GM12878 (cell line): ENCODE measurements at places on chromosomes 1 and 21. TPM values are rescaled to one million over a fixed set of nuclear protein-coding genes. Genes with fewer than 3 reads are reported as not detected.

Gene RNU1-4
- total RNA-seq, result 2,403 and 2,678 TPM in 2 replicates

Gene TMPRSS3
- total RNA-seq, result 0.90 and 1.2 TPM in 2 replicates

Gene SMIM1
- total RNA-seq, result 0.53 TPM in 1 of 2 replicates, not detected in the other

Gene SLC1A7
- total RNA-seq, result not detected in 2 replicates

- no peak overlapping the region for H3K27ac ChIP-seq
- H3K27me3 ChIP-seq, result no peaks in the 10 kb centered on the region
- H3K4me1 ChIP-seq, result no peaks in the 10 kb centered on the region
- H3K36me3 ChIP-seq, result no peaks in the 10 kb centered on the region
- no peak overlapping the region for H3K4me3 ChIP-seq
- no peak for DNase-seq
These were observed 36.7 kb downstream of the ATP2B4 start for GRCh38 chr1:203663294-203663693.

DNA sequence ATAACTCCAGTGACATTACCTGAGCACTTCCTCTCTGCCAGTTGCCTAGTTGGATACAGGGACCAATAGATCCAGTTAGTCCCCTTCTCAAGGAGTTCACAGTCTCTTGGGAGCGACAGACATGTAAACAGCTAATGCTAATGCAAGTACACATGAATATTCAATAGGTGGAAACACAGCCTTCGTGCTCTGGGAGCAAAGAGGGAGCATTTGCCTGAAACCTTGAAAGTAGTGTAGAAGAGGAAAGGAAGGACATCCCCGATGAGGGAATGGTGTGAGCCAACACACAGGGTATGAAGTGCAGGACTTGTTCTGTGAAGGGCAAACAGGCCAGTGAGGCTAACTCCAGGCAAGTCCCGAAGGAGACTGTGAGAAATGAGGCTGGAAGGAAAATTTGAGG is 3.8 kb upstream of the TMEM222 start:
- H3K4me3 ChIP-seq, result no peak overlapping the region
- H3K4me1 ChIP-seq, result no peaks in the 10 kb centered on the region
- DNase-seq, result no peak
- no peaks in the 10 kb centered on the region; the same call in 1 of the 2 replicates for H3K27me3 ChIP-seq
- no peaks in the 10 kb centered on the region for H3K36me3 ChIP-seq

DNA sequence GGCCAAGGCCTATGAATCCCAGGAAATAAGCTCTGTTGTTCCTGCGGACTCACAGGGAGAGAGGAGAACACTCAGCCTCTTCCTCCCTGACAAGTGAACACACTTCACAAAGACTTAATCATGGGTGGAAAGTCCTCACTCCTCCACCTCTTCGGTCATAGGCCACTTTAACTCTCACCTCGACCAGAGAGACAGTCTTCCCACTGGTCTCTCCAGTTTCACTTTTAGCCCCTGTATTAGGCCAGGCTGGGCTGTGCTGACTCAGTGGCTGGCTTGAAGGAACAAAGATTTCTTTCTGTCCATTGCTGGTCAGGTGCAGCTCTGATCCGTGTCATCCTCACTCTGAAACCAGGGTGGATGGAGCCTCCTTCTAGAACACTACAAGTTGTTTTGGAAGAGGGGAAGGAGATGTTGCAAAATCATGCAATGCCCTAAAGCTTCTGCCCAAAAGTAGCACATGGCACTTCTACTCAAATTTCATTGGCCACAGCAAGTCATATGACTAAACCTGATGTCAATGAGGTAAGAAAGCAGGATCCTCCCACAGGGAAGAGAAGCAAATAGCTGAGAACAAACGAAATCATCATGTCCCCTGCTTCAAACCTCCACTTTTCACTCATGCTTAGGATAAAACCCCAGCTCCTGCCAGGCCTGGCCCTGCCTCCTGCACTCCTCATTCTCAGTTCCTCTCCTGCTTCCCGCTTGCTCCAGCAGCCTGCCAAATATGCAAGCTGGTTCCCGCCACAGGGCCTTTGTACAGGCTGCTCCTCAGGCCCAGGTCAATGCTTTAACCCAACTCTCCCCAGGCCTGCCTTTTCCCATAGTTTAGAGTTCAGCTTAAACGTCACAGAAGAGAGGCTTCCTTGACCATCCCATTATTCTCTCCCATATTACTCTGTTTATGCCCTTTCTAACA is 150.5 kb upstream of the RUNX3 start:
- H3K27me3 ChIP-seq, result no peaks in the 10 kb centered on the region
- DNase-seq, result no peak
- H3K36me3 ChIP-seq, result no peaks in the 10 kb centered on the region

GRCh38 chr1:196773713-196774112 is 927 bp upstream of the CFHR3 start:
- no peak for DNase-seq
- no peak overlapping the region for H3K4me3 ChIP-seq

- no peak overlapping the region for H3K27ac ChIP-seq
- no peaks in the 10 kb centered on the region for H3K27me3 ChIP-seq
- no peak for DNase-seq
- no peak overlapping the region for H3K4me3 ChIP-seq
- H3K4me1 ChIP-seq, result no peaks in the 10 kb centered on the region
These were observed 88.2 kb downstream of the IARS2 start for GRCh38 chr1:220182111-220182510.

DNA sequence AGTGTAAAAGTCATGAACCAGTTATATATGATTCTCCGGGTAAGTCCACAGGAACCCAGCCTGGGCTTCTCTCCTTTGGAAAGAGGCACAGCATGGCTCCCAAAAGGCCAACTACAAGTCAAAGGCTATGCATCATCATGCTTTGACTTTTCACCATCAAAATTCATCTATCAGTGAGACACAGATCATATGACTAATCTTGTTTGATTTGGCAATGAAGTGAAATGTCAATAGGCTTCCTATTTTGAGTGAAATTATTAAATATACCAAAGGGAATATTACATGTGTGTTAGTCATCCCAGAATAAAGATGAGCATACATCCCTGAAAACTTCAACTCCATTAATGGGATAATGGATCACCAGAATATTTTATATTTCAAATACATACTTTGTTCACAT is 83.5 kb upstream of the ADGRL2 start:
- H3K4me3 ChIP-seq, result no peak overlapping the region
- no peak overlapping the region for H3K27ac ChIP-seq
- H3K36me3 ChIP-seq, result no peaks in the 10 kb centered on the region
- DNase-seq, result no peak
- H3K27me3 ChIP-seq, result no peaks in the 10 kb centered on the region

- no peak overlapping the region for H3K4me3 ChIP-seq
- no peak overlapping the region for H3K27ac ChIP-seq
- peaks cover 2% of the 10 kb centered on the region for H3K36me3 ChIP-seq
These were observed 37.1 kb downstream of the TMED5 start for GRCh38 chr1:93143136-93143535.

- H3K4me3 ChIP-seq, result no peak overlapping the region
- H3K4me1 ChIP-seq, result no peaks in the 10 kb centered on the region
- no peak overlapping the region for H3K27ac ChIP-seq
- DNase-seq, result no peak
- no peaks in the 10 kb centered on the region for H3K36me3 ChIP-seq
These were observed 982 bp upstream of the IL24 start for GRCh38 chr1:206896261-206896660.

DNA sequence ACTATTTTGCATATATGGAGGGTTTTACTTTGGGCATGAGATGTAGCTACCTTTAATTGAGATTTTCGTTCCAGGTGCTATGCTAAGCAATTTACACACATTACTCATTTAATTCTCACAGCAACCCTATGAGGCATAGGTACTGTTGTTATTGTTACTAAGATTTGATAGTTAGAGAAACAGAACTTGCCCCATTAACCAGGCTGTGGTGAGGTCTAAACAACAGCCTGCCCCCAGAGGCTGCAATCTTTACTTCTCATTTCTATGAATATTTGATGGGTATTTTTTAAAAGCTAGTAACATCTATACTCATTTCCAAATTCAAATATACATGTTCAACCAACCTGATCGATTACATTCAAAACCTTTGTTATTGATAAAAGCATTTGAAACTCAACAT is 155.6 kb downstream of the GALNT2 start:
- H3K4me1 ChIP-seq, result no peaks in the 10 kb centered on the region
- no peak overlapping the region for H3K4me3 ChIP-seq
- DNase-seq, result no peak
- H3K27me3 ChIP-seq, result no peaks in the 10 kb centered on the region
- H3K27ac ChIP-seq, result no peak overlapping the region

GRCh38 chr1:31376375-31377134 is 3.7 kb upstream of the FABP3 start:
- no peak for DNase-seq
- H3K27ac ChIP-seq, result no peak overlapping the region
- no peak overlapping the region for H3K4me3 ChIP-seq
- H3K27me3 ChIP-seq, result no peaks in the 10 kb centered on the region

- peaks cover 23% of the 10 kb centered on the region for H3K36me3 ChIP-seq
- DNase-seq, result no peak
- H3K4me1 ChIP-seq, result no peaks in the 10 kb centered on the region
- H3K27ac ChIP-seq, result no peak overlapping the region
- H3K27me3 ChIP-seq, result no peaks in the 10 kb centered on the region
These were observed 16.2 kb downstream of the MFSD2A start for GRCh38 chr1:39971138-39971537.

- H3K27me3 ChIP-seq, result no peaks in the 10 kb centered on the region
- no peak for DNase-seq
- no peak overlapping the region for H3K4me3 ChIP-seq
- H3K4me1 ChIP-seq, result no peaks in the 10 kb centered on the region
- H3K27ac ChIP-seq, result no peak overlapping the region
These were observed 26.2 kb upstream of the SCMH1 start for GRCh38 chr1:41268154-41268770.

DNA sequence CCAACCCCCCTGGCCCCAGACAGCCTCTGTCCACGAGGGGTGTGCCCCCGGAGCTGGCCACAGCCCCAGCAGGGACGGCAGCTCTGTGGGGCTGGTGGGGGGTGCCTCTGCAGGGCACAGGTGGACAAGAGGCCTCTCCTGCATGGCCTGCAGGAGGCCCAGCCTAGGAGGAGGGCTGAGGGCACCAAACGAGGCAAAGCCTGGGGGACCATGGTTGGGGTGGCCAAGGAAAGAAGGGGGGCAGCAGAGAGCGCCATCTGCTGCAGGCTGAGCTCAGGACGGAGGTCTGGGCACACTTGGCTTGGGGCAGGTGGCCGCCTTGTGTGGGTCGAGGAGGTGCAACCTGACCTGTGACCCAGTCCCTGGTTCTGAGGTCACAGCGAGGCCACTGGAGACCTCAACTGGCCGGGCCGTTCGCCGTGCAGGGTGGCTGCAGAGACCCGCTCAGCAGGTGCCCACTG is 27.3 kb downstream of the RRP1 start:
- no peak for DNase-seq
- H3K27ac ChIP-seq, result no peak overlapping the region
- H3K4me1 ChIP-seq, result peaks cover 6% of the 10 kb centered on the region
- no peak overlapping the region for H3K4me3 ChIP-seq
- no peaks in the 10 kb centered on the region for H3K36me3 ChIP-seq
- H3K27me3 ChIP-seq, result no peaks in the 10 kb centered on the region

GRCh38 chr1:213998785-213999184 is 11.0 kb downstream of the PROX1 start:
- DNase-seq, result no peak
- no peaks in the 10 kb centered on the region for H3K36me3 ChIP-seq
- H3K4me3 ChIP-seq, result no peak overlapping the region
- H3K27me3 ChIP-seq, result no peaks in the 10 kb centered on the region; the same call in none of the 2 replicates
- H3K4me1 ChIP-seq, result no peaks in the 10 kb centered on the region

- no peaks in the 10 kb centered on the region for H3K36me3 ChIP-seq
- DNase-seq, result no peak
These were observed 365.4 kb downstream of the LRRIQ3 start for GRCh38 chr1:73832276-73833181.
